GM03348 (cell line): ENCODE measurements at places on chromosomes 11 and 22.

DNA sequence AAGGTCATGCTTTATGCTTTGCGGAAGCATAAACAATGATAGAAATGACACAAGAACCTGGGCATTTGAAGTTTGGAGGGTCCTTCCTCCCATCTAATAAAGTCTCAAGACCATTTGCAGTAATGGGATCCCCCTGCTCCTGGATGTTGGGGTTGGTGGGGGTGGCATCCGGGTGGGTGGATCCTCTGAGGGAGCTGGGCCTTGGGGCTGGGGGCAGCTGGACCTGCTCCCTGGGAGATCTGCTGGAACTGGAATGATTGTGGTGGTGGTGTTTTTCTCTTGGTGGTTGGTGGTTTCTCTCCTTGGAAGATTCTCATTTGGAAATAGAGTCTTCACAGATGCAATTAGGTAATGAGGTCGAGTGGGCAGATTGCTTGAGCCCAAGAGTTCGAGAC is 2.2 kb upstream of the NAP1L4 start:
- DNase-seq: no peak

- peak; percentile 13 for DNase-seq
These were observed 34.8 kb upstream of the FZD4 start for GRCh38 chr11:86990031-86990430.

DNA sequence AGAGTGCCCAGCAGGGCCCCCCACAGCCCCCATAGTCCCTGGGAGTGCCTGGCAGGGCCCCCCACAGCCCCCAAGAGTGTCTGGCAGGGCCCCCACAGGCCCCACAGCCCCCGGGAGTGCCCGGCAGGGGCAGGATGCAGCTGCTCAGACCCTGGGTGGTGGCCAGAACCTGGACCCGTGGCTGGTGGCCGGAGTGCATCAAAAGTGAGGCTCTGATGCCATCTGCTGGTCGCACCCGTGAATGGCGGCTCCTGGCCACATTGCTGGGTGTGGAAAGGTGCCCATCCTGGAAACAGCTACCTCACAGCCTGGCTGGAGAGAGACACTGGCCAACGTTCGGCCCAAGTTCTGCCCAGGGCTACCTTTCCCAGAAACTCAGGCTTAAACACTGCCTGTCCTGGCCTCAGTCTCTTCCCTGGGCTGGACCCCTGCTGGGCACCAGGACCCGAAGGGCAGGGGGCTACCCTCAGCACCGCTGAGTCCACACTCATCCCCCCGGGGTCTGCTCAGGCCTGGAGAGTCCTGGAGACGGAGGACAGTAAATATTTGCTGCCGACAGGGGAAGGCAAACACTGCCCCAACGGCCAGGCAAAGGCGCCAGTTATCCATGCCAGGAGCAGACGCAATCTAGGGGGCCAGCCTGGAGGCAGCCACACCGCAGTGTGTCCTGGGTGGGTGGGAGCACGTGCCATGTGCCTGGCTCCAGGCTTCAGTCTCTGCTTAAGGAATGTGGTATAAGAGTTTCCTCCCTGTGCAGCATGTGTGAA is 4.4 kb downstream of the INS start:
- DNase-seq: peak; percentile 90

- DNase-seq: no peak
These were observed at the start of gene GAL3ST3 for GRCh38 chr11:66048547-66049323. Gene GAL3ST3 (minus strand): TSS chr11:66049161. CDS start chr11:66045415, 3,746 bp downstream.

DNA sequence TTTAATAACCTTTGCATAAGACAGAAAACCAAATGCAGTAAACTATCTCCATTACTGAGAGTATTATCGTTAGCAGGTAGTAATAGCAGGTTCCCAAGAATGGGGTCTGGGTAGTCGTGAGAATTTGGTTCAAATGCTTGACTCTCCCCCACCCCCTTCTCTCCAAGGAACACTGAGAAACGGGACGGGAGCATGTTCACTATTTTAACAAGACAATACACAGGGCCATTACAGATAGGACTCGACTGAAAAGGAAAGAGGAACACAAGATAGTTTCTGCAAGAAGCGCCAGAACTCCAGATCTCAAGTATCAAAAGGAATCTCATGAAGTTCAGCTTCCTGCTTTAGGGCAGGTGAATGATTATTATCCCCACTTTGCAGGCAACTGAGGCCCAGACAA is 27.0 kb downstream of the KMT5B start:
- no peak for DNase-seq

- DNase-seq: peak; percentile 67
These were observed 923.3 kb downstream of the KCNA4 start for GRCh38 chr11:29093416-29094120.

DNA sequence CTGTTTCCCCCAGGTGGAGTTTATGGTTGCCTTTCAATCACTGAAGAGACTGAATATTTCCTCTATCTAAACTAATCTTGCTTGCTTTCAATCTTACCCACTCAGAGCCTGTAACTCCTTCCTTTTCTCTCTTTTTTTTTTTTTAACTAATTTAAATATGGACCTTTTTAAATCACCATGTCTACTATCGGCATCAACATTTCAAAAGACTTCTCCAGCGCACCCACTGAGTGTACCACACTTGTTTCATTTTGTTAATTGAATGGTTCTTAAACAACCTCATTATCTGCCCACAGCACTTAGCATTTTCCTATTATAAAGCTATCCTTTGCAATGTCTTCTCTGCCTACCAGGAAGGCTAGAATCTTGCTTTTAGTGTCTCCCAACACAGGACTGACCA is 1212.5 kb downstream of the LRRC4C start:
- DNase-seq: no peak

GRCh38 chr11:112255067-112255720 is 5.5 kb downstream of the PLET1 start:
- peak; percentile 49 for DNase-seq

GRCh38 chr22:39731481-39731880 is 160.9 kb downstream of the CACNA1I start:
- peak; percentile 1 for DNase-seq

GRCh38 chr11:119307219-119307618 is 9.7 kb downstream of the MCAM start:
- DNase-seq: no peak

- DNase-seq: peak; percentile 95
These were observed 30.6 kb upstream of the TSKU start for GRCh38 chr11:76752321-76753143.

DNA sequence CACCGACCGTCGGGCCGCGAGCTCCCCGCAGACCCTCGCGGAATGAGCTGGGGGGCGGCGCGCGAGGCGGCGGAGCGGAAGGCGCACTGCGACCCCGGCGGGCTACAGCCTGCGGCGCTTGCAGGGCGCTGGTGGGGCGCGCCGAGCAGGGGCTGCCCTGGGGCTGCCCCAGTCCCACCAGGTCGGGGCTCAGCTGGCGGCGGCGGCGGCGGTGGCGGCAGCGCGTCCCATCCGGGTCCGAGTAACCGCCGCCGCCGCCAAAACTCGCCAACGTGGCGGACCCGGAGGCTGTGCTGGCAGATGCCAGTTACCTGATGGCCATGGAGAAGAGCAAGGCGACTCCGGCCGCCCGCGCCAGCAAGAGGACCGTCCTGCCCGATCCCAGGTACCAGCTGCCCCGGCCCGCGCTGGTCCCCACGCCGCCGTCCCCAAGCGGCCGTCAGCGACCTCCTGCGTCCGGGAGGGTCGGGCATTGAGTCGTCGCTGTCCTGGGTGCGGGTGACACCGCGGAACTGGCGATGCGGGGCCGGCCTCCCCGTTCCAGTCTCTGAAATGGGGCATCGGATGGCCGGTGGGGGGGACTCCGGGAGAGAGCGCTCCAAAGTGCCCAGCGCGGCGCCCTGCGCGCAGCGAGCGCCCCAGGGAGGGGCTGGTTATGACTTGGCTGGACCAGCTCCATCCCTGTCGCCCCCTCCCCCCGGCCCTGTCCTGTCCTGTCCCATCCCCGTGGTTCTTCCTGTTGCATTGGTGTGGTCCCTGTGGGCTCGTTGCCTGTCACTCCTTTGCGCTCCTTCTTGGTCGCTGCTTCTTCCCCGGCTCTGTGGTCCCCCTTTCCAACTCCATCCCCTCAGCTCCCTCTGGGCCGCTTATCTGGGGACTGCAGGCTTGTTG is 63.5 kb downstream of the CRYBB2 start:
- peak; percentile 3 for DNase-seq

DNA sequence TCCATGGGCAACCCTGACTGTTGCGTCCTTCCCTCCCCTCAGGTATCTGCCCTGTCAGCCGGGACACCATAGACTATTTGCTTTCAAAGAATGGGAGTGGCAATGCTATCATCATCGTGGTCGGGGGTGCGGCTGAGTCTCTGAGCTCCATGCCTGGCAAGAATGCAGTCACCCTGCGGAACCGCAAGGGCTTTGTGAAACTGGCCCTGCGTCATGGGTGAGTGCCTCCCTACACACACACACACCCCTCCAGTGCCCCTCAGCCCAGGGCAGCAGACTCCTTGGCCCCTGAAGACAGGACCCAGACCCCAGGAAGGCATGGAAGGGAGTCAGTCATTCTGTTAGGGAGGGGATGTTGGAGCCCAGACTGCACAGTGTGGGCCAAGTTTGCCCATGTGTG is 17.9 kb upstream of the UVRAG start:
- no peak for DNase-seq

DNA sequence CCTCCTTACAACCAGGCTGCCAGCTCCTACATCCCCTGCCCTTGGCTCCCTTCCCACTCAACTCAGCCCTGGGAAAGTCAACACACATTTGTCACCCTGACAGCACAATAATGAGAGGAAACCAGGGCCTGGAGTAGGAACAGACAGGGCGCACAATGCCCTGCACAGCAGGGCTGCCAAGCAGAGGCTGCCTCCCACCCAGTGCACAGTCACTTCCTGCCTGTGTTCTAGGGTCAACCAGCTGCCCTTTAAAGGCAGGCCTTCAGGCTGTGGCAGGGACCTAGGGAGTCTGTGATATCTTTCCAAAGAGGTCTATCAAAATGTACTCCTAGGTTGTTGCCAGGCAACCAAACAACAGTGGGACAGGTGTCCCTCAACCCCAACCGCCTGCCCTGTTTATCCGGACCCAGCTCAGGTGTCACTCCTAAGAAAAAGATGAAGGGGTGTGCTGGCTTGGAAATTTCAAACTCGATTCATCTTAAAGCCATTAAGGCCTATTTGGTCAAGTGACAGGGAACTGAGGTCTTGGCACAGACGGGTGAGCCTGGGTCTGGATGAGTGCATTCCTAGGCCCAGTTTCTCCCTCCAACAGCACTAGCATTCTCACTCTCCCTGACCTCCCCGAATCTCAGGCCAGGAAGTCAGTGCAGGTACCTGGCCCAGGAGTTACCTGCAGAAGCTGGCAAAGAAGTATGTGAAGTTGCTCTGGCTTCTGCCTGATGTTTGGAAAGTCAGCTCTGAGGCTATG is 110.3 kb upstream of the PITPNB start:
- no peak for DNase-seq

- no peak for DNase-seq
These were observed 60.4 kb upstream of the PARVG start for GRCh38 chr22:44120314-44120704.

DNA sequence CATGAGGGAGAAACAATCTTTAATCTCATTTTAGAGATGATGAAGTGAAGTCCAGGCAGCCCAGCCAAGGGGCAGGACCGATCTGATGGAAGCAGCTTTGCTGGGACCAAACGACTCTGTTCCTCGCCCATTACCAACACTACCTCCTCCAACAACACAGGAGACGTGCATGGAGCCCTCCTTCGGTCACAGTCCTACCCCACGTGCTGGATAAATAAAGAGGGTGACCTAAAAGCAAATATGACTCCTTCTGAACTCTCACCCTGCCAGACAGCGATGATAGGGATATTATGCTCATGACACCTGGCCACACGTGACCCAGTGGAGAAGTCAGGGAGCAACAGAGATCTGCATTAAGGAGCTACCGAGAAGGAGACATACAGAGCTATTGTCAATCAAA is 26.0 kb downstream of the SCGB1A1 start:
- no peak for DNase-seq

- no peak for DNase-seq
These were observed 380.9 kb downstream of the ETS1 start for GRCh38 chr11:128206461-128206860.

- no peak for DNase-seq
These were observed 30.4 kb upstream of the RASL10A start for GRCh38 chr22:29345932-29346331.

DNA sequence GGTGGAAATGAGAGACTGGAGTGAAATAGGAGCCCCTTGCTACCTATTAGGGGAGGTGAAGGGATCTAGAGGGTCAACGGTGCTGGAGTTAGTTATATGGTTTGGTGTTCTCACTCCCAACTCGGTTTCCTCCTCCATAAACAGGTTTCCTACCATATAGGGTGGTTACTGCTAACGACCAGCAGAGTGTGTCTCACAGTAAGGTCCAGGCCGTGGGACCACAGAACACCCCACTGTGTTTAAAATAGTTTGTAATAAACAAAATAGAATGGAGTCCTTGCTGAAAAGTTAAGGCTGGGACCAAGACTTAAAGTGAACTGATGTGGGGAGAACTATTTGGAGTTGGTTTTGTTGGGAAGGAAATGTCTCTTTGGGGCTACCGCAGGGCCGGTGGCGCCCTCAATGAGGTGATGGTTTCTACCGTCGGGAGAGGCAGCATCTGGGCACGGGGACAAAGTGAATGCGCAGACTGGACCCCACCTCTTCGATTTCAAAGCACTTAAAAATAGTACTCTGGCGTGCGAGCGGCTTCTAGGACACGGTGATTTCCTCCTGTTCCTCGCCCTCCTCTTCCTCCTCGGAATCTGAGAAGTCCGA is 4.5 kb downstream of the DBX1 start:
- no peak for DNase-seq

DNA sequence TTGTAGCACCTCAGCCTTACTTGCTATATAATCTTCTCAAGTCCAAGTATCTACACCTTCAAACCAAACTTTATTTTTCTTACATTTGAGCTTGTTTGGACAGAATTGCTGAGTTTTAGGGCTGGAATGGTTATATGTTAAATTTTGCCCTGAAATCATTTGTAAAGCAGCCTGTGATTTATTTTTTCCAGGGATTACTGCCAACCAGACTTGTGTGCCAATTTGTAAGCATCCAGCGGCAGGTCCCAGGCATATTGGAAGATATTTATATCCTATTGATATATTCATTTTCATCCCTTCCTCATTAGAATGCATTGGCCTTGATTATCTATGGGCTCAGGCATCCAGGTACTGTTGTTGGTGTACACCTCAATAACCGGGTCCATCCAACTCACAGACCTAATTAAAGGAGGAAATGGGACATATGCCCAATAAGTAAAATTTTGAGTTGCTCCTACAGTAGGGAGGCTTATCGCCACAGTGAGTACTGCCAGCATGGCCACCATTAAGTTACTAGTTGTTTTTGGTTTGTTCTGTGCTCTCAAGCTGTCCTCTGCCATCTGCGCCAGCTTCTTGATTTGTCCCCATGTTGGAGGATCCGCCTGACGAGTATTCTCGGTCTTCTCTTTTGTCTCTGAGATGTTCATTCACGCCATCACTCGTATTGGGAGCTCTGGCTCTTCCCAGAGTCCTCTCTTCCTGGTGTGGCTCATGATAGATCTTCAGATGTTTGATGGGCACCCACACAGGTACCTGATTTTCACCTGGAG is 9.8 kb upstream of the DNAJB13 start:
- no peak for DNase-seq

GRCh38 chr11:94025690-94026394 is 4.7 kb downstream of the HEPHL1 start:
- no peak for DNase-seq

- DNase-seq: peak; percentile 50
These were observed 75.0 kb upstream of the OR4B1 start for GRCh38 chr11:48141475-48142122.

- DNase-seq: no peak
These were observed 24.7 kb downstream of the REXO2 start for GRCh38 chr11:114463999-114464398.
